Kidney (tissue), 22 donors: ENCODE measurements at places on chromosomes 16 and 17. TPM values are rescaled to one million over a fixed set of nuclear protein-coding genes. Genes with fewer than 3 reads are reported as not detected.
A peak's percentile ranks its signal among the peaks of the same experiment; 100 is the strongest.

Gene TBC1D3G
- not detected for total RNA-seq

Gene MT1F
- 53.3 TPM for total RNA-seq

Gene PFAS
- total RNA-seq: 49.5 TPM

Gene TMUB2
- total RNA-seq: 37.7 TPM

Gene MPV17L
- 11.8 TPM for total RNA-seq

Gene RAD51C
- total RNA-seq: 20.2 TPM

Gene ITGAD
- total RNA-seq: 0.13 TPM

GRCh38 chr17:49193513-49194296 lies 16.7 kb downstream of the GNGT2 start:
- H3K27me3 ChIP-seq: no peaks in the 10 kb centered on the region
- peak overlapping the region; percentile 51 for H3K27ac ChIP-seq
- peaks cover 4% of the 10 kb centered on the region for H3K4me1 ChIP-seq
- H3K36me3 ChIP-seq: no peaks in the 10 kb centered on the region
- DNase-seq: peak; percentile 81

GRCh38 chr17:10681866-10682446 lies 15.4 kb downstream of the SCO1 start:
- no peak overlapping the region for H3K27ac ChIP-seq
- DNase-seq: no peak

DNA sequence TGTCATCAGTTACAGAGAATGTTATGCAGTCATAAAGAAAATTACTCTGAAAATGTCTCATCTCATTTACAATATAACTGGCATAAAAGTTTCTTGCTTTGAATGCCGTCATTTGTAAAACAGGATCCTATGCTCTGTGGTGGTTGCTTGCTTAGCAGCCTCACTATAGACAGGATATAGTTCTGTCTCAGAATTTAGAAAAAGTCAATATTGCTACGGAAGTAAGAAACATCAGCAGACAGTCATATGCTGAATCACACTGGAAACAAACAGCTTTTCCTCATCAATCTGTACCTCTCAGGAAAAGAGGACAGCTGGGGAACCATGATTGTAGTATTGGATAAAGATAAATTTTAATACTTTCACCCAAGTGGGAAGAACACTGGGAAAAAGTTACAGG lies 105.5 kb downstream of the MYO1D start:
- H3K4me3 ChIP-seq: no peak overlapping the region
- H3K27ac ChIP-seq: no peak overlapping the region
- H3K27me3 ChIP-seq: no peaks in the 10 kb centered on the region
- no peaks in the 10 kb centered on the region for H3K4me1 ChIP-seq

GRCh38 chr17:82153745-82154375 lies 55.8 kb upstream of the FASN start:
- H3K4me3 ChIP-seq: no peak overlapping the region
- H3K27me3 ChIP-seq: no peaks in the 10 kb centered on the region
- H3K36me3 ChIP-seq: no peaks in the 10 kb centered on the region
- H3K27ac ChIP-seq: no peak overlapping the region

DNA sequence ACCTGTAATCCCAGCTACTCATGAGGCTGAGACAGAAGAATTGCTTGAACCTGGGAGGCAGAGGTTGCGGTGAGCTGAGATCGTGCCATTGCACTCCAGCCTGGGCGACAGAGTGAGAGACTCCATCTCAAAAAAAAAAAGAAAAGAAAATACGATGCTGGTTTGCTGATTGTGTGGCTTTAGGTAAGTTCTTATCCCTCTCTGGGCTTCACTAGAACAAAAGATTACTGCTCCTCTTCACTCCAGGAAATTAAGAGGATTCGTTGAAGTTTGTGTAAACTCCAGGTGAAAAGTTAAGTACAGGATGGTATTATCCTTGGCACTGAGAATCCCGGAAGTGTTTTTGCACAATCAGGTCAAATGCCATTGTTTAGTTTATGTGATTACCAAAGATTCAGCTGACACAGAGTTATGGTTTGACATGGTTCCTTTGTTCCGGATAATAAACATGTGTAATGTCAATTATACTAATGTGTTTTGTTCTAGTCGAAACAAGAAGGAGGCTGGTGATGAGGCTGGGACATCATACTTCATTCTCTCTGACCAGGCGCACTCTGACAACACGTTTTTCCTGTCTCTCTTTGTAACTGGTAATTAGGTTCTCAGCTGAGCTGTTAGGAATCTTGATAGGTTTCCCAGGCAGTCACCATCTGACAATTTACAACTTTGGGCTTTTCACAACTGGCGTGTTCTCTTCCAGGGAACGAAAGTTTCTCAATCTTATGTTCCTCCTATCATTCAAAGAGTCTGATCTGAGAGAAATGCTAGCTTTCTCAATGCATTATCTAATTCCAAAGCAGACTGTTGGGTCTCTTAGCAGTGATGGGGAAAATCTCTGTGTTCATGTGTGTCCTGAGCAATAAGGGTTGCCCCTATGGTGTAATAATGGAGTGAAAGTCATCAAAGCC lies 10.8 kb upstream of the TAOK1 start:
- peaks cover 4% of the 10 kb centered on the region for H3K4me1 ChIP-seq
- no peaks in the 10 kb centered on the region for H3K27me3 ChIP-seq
- no peak overlapping the region for H3K27ac ChIP-seq

DNA sequence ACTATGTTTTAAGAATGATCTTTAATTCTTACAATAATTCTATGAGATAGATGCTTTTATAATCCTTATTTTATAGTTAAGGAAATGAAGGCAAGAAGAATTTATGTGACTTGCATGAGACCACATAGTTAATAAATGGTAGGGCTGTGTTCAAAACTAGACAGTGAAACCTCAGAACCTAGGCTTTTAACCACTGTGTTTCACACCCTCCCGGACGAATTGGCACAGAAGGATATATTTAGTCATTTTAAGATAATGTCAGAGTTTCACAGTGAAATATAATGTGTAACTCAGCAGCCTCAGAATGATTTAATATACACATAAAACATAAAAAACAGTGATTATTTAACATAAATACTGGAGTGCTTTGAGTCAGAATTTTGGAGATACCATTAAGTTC lies 57.0 kb downstream of the NSRP1 start:
- no peak overlapping the region for H3K4me3 ChIP-seq
- H3K27me3 ChIP-seq: no peaks in the 10 kb centered on the region
- H3K27ac ChIP-seq: no peak overlapping the region
- no peak for DNase-seq

DNA sequence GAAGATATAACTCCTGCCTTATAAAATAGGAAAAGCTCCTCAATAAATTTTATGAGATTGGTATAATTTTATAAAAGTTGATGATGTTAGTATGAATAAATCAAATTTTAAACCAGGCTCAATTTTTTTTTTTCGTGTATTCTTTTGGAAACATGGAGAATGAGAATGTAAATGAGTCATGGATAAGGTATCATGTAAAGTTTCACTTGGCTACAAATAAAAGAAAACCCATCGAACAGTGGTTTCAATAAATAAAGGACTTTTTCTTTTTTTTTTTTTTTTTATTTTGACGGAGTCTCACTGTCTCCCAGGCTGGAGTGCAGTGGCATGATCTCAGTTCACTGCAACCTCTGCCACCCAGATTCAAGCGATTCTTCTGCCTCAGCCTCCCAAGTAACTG lies 67.3 kb downstream of the PHKB start:
- H3K27me3 ChIP-seq: no peaks in the 10 kb centered on the region
- no peaks in the 10 kb centered on the region for H3K4me1 ChIP-seq
- no peaks in the 10 kb centered on the region for H3K36me3 ChIP-seq
- no peak overlapping the region for H3K27ac ChIP-seq
- no peak for DNase-seq
- H3K4me3 ChIP-seq: no peak overlapping the region

GRCh38 chr17:19724501-19725420 lies 8.4 kb upstream of the SLC47A2 start:
- DNase-seq: peak; percentile 87
- H3K36me3 ChIP-seq: no peaks in the 10 kb centered on the region
- H3K4me3 ChIP-seq: peak overlapping the region; percentile 25

GRCh38 chr16:89183975-89184676 lies 12.6 kb downstream of the CDH15 start:
- H3K27me3 ChIP-seq: no peaks in the 10 kb centered on the region
- H3K4me1 ChIP-seq: no peaks in the 10 kb centered on the region
- H3K4me3 ChIP-seq: no peak overlapping the region
- no peak for DNase-seq

GRCh38 chr17:61815863-61816503 lies 47.3 kb downstream of the BRIP1 start:
- no peak overlapping the region for H3K27ac ChIP-seq
- no peak overlapping the region for H3K4me3 ChIP-seq

DNA sequence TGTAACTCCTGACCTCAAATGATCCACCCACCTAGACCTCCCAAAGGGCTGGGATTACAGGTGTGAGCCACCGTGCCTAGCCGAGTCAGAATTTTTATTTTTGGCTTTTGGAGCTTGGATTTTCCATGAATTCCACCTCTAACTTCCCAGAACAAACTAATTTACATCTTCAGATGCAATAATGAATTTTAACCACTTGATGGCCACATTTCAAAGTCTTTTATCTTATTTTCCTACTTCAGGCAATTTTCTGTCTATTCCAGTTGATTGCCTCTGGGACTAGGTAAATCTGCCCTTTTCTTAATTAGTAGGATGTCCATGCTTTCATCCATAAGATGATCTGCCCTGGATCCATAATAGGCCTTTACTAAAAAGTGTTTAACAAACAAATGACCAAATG lies 156.4 kb upstream of the ANKFN1 start:
- no peak overlapping the region for H3K27ac ChIP-seq
- DNase-seq: no peak
- no peaks in the 10 kb centered on the region for H3K36me3 ChIP-seq
- H3K4me3 ChIP-seq: no peak overlapping the region

- no peak for DNase-seq
- peaks cover 4% of the 10 kb centered on the region for H3K36me3 ChIP-seq
- peaks cover 21% of the 10 kb centered on the region for H3K4me1 ChIP-seq
- H3K27ac ChIP-seq: no peak overlapping the region
- H3K27me3 ChIP-seq: no peaks in the 10 kb centered on the region
- no peak overlapping the region for H3K4me3 ChIP-seq
Measured at GRCh38 chr16:88697831-88698615, 8.2 kb downstream of the RNF166 start.
